Muscle of back (tissue), 13 donors: ENCODE measurements at places on chromosomes 11 and 22. TPM values are rescaled to one million over a fixed set of nuclear protein-coding genes. Genes with fewer than 3 reads are reported as not detected.

The MIF gene
- polyA plus RNA-seq = 109 TPM

The CHRM1 gene
- not detected for polyA plus RNA-seq

The GALNT18 gene
- 14.0 TPM for polyA plus RNA-seq

The CNGA4 gene
- polyA plus RNA-seq = 0.12 TPM

The SCN3B gene
- polyA plus RNA-seq = 38.6 TPM

The KCNQ1 gene
- 1.8 TPM for polyA plus RNA-seq

DNA sequence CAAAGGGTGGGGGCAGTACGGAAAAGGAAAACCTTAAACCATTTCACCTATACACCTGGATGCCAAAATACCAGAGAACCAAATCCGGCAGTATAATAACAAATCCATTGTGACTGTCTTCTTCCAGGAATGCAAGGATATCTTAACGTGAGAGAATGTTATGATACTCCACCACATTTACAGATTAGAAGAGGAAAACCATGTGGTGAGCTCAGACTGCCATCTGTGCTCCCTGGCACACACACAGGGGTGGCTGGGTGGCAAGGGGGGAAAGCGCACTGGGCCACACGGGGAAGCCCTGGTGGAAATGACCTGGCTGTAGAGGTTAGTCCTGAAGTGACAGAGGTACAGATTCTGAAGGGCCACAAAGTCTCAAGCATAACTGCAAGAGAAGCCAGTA, 9.9 kb downstream of the EIF1AD start:
- no peak for DNase-seq

DNA sequence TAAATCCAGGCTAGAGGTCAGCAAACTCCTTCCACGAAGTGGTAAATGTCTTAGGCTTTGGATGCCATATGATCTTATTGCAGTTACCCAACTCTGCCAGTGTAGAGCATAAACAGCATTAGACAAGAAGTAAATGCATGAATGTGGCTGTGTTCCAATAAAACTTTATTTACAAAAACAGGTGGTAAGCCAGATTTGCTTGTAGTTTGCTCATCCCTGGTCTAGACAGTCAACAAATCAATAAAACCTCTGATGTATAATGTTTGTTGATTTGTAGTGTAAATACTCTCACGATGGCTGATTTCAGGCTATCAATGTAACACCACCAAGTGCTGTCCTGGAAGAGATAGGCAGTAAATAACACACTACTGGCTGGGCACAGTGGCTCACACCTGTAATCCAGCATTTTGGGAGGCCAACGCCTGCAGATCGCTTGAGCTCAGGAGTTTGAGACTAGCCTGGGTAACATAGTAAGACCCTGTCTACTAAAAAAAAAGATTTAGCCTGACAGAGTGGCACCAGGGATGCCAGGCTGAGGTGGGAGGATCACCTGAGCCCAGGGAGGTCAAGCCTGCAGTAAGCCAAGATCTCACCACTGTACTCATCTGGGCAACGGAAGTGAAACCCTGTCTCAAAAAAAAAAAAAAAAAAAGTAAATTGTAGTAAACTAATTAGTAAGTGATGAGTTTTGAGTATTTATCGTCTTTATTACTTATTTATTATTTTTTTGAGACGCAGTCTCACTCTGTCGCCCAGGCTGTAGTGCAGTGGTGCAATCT, 6.9 kb upstream of the CATSPER1 start:
- DNase-seq = no peak

- peak; percentile 36 for DNase-seq
Observed at GRCh38 chr11:57792870-57793269, 31.3 kb downstream of the CTNND1 start.

DNA sequence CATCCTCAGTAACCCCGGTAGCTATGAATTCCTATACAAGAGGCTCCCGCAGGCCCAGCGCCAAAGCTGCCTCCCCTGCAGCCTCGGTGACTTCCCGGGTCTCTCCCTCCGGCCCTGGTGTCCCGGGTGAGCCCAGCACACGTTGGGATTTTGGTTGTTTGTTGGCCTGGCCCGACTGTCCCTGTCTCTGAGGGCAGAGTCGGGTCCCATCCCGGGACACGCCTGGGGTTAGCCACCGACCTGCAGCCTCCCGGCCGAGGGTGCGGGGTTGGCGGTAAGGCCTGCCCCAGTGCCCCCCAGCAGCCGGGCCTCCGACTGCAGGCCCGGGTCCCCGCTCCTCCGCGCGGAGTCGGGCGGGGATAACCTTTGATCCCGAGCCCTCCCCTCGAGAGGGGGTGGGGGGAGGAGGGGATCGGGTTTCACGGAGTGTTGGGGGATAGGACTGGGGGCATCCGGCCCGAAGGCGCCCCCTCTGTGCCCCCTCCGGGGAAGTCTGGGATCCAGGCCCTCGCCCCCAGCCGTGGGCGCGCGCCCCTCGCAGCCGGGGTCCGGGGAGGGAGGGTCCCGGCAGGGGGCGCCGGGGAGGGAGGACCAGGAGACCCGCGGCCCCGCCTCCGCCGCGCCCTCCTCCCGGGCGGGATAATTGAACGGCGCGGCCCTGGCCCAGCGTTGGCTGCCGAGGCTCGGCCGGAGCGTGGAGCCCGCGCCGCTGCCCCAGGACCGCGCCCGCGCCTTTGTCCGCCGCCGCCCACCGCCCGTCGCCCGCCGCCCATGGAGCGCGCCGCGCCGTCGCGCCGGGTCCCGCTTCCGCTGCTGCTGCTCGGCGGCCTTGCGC, at the start of gene FBLN1:
Gene FBLN1, plus strand, starts transcription at position 669 of the 835 bp plus-strand sequence. Its CDS starts 103 bp downstream, at position 772.
- peak; percentile 58 for DNase-seq

DNA sequence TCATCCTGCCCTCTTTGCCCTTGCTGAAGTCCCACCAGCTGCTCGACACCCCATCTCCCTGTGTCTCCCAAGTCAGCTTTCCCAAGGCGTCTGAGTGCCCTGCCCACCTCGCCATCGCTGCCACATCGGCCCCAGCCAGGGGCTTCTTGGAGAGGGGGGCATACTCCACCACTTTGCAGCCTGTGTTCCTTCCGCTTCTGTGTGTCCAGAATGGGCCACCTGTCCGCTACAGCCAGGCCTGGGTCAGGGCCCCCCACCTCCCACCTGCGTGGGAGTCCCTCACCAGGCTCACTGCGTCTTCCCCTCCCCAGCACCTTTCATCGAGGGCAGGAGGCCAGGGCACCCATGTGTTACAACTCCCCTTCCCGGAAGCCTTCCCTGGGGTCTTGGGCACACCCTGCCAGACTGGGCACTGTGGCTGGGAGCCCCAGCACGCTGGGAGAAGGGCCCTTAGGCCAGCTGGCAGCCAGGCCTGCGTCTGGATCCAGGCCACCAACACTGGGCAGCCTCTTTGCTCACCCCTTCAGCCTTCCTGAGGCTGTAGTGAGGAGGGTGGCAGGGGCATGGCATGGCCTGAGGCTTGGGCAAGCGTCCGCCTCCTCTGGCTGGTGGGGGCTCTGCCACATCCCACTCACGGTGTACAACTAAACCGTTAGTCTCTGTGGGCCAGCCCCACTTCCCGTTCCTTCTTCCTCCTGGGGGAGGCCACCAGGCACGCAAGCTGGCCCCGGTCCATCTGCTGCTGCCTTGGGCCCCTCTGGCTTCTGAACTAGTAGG, 13.4 kb downstream of the CPT1A start:
- DNase-seq = peak; percentile 27

GRCh38 chr22:20154602-20155187, 3.8 kb upstream of the CCDC188 start:
- no peak for DNase-seq

- no peak for DNase-seq
Observed at GRCh38 chr11:35373284-35373933, 45.9 kb downstream of the SLC1A2 start.

- peak; percentile 38 for DNase-seq
Observed at GRCh38 chr22:28029201-28029948, 110.3 kb upstream of the PITPNB start.

DNA sequence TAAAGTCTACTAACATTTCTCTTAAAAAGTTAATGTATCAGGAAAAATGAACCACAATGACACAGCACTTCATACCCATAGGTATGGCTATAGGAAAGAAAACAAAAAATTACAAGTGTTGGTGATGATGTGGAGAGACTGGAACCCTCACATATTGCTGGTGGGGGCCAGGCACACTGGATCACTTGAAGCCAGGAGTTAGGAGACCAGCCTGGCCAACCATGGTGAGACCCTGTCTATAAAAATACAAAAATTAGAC, 26.7 kb downstream of the TCF20 start:
- DNase-seq = no peak

DNA sequence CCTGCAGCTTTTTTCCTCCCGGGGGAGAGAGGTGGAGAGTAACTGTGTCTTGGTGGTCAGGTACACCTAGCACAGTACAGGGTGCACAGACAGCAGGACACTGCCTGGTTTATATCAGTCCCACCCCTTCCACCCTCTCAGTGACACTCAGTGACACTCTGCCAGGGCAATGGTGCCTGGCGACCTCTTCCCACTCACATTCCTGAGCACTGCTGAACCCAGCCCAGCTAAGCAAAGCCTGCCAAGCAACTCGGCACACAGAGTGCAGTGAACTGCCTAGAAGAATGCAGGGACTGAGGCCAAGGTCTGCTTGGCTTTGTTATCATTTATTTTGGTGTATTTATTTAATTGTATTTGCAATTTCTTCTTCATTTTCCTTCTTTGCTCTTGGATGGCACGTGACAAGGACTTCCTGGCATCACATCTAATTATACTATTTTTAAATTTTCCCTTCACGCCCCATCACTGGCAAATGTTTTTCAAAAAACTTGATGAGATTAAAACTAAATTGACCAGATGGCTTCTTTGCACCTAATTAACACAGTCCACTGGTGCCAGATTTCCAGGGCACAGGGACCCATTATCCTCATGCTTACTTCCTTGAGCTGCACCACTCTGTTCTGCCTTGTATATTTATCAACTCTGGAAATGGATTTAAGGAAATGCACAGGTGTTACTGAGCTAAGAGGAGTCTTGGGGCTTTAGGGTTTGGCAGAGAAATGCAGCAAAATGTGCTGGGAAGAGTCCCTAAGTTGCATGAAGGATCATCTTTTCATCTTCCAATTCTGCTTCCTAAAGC, 205.6 kb downstream of the ADAMTS15 start:
- DNase-seq = peak; percentile 68

DNA sequence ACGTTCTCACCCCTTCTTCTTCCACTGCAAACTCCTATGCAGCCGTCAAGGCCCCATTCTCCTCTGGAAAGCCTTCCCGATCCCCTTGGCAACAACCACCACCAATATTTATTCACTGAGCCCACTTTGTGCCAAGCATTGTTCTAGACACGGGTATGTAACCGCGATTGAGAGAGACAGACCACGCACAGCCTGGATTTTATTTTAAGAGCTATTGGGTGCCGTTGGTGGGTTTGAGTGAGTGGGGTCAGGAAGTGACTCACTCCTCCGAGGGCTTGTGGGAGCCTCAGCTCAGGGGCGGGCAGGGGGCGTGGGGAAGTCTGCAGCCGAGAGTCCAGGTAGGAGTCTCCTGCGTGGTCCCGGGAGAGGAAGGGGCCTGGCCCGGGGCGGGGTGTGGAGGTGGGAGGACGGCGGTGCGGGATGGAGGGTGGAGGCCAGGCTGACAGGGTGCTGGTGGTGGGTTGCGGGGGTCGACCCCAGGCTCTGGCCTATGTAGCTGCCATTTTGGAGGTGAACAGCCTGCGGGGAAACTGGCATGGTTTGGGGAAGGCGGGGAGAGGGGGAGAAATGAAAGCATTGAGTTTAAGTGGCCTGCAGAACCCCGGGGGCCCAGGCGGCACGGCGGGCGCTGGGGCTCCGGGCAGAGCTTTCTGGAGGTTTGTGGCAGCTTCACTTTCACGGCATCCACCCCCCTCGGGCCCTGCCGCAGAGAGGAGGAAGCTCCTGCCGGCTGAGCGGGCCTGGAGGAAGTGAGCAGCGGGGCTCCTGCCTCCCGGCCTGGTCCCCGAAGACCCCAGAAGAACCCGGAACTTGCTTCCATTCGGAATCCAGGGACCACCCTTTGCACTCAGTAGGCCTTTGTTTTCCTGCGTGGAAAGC, 547 bp downstream of the PARVG start:
- DNase-seq = no peak
